Left colon (tissue), 2 donors: ENCODE measurements at places on chromosomes 1 and 21. TPM values are rescaled to one million over a fixed set of nuclear protein-coding genes. Genes with fewer than 3 reads are reported as not detected.

The AVPR1B gene
- 0.89 TPM for total RNA-seq

- DNase-seq, result no peak
Measured at GRCh38 chr1:114181356-114181755, 27.7 kb upstream of the SYT6 start.

DNA sequence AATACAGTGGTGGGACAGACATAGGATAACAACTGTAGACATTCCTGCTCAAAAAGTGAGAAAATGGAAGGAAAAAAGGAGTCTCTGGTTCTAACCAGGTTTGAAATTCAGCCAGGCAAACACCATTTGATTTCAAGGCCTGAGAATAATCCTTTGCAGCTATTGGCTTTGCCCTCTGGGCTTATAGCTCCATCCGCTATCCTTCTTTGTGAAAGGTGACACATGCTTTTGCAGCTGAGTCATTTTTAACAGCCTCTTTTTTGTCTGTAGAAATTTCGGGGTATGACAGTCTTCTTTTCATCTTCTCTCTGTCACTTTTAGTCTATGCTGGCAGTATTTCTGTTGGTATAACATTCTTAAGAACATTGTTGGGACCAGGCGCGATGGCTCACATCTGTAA, 16.2 kb downstream of the SDHC start:
- DNase-seq, result no peak

DNA sequence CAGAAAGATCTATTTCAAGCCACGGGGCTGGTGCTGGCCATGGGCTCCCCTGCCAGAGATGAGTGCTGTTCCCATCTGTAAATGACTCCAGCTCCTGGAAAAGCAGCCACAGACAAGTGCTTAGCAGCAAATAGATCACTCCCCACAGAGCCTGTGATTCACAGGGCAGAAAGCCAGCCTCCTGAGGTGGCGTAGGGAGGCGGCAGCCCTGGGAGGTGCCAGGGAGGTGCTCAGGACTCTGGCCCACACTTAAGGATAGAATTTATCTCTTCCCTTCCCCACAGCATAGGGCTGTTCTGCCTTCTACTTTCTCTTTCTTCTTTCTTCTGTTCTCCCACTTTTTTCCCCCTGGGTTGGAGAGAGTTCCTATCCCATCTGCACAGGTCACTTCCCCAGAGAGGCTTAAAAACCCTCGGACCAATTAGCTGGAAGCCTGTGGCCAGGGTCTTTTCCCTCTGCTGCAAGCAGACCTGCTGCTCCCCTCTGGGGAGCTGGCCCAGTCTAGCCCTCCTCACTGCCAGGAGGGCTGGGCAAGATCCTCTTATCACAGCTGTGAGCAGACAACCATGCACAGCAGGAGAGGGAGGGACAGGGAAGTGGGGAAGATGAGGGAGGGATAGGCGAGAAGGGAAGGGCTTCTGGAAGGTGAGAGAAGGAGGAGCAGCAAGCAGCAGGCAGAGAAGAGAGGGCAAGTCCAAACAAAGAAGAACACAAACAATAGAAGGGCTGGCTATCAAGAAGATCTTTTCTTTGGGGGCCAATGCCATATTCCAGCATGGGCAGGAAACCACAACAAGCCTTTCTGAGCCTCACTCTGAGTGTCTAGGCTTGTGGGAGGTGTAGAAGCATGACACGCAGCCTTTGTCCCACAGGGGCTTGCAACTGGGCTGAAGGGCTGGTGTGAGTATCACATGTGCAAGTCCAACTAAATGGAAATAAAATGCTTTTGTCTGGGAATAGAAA, 41.0 kb downstream of the KCND3 start:
- DNase-seq, result no peak

- no peak for DNase-seq
Measured at GRCh38 chr21:26067836-26068594, 102.6 kb downstream of the APP start.

- DNase-seq, result no peak
Measured at GRCh38 chr1:244948416-244948815, 84.1 kb upstream of the HNRNPU start.

DNA sequence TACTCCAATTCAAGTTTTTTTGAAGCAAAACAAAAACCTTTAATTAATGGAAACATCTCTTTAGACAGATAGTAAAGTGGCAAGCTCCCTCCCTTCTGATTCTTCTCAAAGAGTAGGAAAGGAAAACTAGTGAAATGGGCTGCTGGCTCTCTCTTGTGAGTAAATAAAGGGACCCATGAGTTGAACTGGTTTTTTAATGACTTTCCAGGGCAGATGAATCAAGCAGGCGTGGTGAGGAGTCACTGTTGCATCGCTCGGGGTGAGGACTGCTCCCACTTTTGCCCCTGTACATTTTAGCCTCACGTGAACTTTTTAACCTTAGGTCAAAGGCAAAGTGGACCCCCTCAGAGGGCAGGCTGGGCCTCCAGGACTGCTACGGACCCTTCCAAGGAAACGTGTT, 64.8 kb downstream of the ABCA4 start:
- no peak for DNase-seq

The BNIPL gene
- 0.61 TPM for total RNA-seq

DNA sequence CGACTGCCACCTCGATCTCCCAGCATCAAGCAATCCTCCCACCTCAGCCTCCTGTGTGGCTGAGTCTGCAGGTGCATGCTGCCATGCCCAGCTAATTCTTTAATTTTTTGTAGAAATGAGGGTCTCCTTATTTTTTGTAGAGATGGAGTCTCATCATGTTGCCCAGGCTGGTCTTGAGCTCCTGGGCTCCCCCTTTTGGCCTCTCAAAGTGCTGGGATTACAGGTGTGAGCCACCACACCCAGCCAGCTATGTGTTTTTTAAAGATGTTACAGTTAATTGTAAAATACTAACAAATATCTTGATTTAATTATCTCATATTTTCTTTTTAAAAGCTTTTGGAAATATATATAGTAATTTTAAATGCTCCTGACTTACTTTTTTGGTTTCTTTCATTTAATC, 181.3 kb upstream of the DMRTA2 start:
- DNase-seq, result no peak

The CACNA1S gene
- total RNA-seq, result not detected

The KPRP gene
- total RNA-seq, result not detected

GRCh38 chr1:156768610-156769295, 1.4 kb downstream of the PRCC start:
- DNase-seq, result no peak

GRCh38 chr1:84488107-84488506, 9.0 kb downstream of the RPF1 start:
- no peak for DNase-seq

- DNase-seq, result no peak
Measured at GRCh38 chr1:108712606-108713150, at the start of gene FNDC7. TSS of gene FNDC7 (plus strand) at chr1:108712908. CDS start at chr1:108712934, 26 bp downstream.

DNA sequence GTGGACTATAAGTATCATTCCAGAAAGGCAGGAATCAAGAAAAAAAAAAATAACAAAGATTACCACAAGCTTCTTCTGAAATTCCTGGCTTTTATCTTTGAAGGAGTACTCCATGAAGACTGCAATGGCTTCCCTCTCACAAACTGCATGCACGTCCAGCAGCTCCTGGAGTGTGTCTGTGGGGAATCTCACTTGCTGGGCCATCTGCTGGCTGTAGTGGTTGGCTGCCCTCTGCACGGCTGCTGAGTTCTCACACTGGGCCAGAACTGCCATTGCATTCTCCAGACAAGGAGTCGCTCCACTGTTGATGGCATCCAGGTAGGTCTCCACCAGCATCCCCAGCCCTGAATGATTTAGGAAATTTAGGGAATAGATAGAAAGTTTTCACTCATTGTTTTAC, 23.3 kb upstream of the GBP2 start:
- peak; percentile 35 for DNase-seq

The HAO2 gene
- total RNA-seq, result not detected

DNA sequence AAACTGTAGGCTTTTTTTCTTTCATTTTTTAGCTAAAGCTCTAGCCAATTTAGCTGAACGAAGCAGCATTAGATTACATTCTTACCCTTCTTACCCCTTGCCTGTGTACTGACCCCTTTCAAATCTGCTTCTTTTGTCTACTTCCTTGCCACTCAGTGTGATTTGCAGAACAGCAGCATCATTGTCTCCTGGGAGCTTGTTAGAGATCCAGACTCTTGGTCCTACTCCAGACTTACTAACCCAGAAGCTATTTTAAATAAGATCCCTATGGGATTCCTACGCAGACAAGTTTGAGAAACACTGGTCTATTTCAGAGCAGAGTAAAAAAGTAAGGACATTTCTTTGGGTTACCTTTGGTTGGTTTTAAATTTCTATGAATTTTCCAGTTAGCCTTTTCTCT, 13.8 kb downstream of the LRRC39 start:
- no peak for DNase-seq

DNA sequence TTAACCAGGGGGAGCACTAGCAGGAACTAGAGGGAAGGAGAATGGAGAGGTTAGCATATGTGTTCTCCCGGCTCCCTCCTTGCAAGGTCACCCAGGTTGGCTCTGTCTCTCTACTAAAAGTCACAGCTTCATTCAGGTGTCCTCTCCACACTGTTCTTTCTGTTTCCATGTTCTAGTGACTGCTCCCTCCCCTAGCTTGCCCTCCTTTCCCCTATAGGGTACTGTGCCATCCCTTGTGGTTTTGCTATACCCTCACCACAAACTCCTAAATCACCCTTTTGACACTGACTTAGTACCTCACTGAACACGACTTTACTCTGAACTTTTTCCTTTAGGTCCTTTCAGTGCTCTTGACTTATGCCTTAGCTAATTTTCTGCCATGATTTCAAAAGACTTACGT, 389.3 kb downstream of the ST6GALNAC3 start:
- DNase-seq, result no peak

DNA sequence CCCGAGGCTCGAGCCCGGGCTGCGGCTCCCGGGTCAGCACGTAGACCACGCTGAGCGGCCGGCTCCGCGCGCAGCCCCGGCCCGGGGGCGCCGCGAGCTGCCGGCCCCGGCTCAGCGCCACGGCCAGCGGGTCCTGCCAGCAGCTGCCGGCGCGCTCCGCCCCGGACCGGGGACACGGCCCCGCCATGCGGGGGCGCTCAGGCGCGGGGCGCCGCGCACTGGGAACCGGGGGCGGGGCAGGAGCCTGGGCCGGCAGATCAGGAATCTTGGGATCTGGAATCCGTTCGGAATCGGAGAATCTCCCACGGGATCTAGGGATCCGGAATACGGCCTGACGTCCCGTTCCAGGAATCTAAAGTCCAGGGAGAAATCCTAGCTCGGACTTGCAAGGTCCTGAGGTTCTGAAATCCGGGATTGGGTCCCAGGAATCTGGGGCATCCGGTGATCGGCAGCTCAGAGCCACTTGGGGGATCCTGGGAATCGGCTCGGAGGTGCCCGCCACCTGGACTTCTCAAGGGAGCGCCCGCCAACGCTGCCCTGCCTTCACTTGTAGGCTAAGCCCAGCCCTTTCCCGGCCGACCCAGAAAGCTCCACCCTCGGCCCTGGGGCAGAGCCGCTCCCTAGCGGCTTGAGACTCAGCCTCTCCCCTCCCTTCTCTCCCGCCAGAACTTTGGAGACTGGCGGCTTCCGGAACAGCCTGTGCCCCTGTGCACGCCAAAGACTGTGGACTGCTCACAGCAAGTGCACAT, at the start of gene MAP3K6:
TSS of gene MAP3K6 (minus strand) at position 551 of the 749 bp plus-strand sequence. CDS start at position 187, 364 bp downstream.
- DNase-seq, result peak; percentile 88

GRCh38 chr1:171664976-171665375, 12.5 kb upstream of the MYOC start:
- DNase-seq, result no peak

The EPHX1 gene
- total RNA-seq, result 67.3 TPM
